GM10248 (cell line): ENCODE measurements at places on chromosomes 6 and 20.
A peak's percentile ranks its signal among the peaks of the same experiment; 100 is the strongest.

DNA sequence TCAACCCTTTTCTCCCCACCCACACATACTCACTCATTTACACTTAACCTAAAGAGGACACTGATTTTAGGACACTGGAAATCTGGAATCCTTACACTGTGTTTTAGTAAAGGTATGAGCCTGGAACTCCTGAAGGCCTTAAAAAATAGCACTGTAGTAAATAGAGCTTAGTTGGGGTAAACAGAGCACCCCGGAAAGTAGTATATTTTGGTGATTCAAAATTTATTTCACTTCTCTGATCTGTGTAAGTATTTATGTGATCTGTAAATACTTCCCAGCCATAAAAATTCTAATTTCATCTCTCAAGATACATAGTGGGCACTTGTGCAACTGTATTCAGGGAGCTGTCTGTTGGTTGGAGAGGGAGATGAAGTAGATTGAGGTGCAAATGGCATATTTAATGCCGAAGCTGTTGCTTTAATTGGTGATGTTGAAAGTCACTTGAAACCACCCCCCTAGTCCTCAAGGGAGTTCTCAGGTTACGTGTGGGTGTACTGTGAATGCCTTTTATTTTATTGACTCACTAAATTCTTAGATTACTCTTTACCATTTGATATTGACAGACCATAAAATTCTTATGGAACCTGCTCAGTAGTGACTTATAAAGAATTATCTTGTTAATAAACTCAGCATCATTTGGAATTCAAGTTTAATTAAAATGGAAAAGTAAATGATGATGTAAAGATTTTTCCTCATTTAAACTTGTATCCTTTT lies 154.9 kb downstream of the SOX4 start:
- no peak for DNase-seq

DNA sequence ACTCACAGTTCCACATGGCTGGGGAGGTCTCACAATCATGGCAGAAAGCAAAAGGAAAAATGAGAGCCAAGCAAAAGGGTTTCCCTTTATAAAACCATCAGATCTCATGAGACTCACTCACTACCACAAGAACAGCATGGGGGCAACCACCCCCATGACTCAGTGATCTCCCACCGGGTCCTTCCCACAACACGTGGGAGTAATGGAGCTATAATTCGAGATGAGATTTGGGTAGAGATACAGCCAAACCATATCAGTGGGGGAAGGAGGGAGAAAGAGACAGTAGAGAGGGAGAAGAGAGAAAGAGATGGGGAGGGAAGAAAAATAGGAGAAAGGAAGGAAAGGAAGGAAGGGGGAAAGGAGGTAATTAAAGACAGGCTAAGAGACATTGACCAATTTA lies 30.1 kb downstream of the GMDS start:
- no peak for DNase-seq

DNA sequence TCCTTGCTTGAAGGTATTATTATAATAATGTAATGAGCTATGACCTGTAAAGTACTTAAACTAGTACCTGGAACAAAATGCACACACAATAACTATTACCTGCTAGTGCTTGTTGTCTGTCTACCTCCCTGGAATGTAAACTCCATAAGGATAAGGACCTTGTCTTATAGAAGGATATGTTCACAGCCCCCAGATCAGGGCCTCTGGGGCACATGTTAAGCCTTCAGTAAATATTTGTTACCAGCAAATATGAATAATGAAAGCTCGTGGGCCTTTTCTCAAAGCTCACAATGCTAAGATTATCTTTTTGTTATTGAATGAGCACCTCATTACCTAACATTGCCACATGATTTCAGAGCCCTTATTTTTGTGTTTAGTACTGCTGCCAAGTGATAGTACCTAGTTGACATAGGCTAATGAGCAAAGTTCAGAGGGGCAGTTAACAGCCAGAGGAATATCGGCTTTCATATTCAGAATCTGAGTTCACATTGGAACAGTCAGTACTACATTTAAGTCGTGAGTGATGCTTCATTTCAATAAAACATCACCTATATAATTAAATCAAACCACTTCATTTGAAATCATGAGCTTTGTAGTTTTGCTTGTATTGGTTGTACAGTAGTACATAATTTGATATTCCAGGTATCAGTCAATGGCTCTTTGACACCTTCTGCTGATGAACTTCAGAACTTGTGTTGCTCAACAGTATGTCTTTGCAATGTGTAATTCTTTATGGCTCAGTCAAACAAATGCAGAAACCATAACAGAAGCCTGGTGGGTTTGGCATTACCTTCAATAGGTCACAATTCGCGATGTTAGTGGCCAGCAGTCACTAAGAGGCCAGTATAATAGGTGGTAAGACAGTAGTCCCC lies 11.8 kb upstream of the SMLR1 start:
- no peak for DNase-seq

- DNase-seq = peak; percentile 51
These were observed 21.3 kb downstream of the PRR18 start for GRCh38 chr6:166286839-166287271.

- no peak for DNase-seq
These were observed 20.4 kb downstream of the ZNF337 start for GRCh38 chr20:25676164-25676809.

- no peak for DNase-seq
These were observed 34.2 kb downstream of the MYLIP start for GRCh38 chr6:16163066-16163465.

GRCh38 chr6:127404594-127405178 lies 54.5 kb downstream of the KIAA0408 start:
- DNase-seq = no peak

DNA sequence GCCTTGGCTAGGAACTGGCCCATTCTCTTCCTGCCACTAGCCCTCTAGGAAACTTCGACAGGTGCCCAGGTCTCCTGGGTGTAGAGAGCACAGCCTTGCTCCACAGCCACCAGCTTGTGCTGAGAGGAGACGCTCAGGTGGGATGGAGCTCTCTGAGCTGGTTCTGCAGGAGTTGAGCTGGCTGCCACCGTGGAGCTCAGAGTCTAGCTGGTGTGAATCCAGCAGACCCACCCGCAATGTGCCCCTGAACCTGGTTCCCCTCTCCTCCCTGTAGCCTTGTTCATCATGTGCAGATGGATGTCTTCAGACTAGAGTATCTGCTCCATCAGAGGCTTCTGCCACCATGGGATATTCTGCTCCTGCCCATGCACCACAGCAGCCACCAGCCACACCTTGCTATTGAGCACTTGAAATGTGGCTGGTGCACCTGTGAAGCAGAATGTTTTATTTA lies 222.5 kb downstream of the SYNDIG1 start:
- DNase-seq = no peak

DNA sequence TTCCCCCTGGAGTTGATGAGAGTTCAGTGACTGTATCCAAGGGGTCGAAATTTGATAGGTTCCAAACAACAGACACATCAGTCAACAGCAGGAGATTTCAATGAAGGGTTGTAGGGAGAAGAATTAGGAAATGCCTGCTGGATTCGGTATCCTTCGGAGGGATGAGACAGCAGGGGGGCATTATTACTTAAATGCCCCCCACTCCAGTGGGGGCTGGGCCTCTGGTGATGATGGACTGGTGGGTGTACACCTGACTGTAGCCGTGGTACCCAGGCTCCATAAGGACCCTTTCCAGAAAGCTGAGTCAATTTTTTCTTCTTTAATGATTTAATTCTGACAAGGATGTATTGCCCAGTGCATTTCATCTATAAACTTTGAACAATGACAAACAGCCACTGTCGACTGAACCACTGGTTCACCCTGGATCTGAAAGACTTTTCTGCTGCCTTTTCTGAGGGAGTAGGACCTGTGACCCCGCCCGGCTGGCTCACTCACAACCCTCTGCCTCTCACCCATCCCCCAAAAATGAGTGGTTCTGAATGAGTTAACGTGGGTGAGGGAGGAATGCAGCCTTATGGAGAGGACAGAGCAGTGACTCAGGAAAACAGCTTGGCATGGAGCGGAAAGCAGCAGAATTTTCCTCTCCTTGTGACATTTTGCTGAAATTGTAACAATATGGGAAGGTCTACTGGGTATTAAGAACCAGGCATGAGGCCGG lies 41.0 kb downstream of the ZMYND8 start:
- DNase-seq = no peak
